Naive B cell (primary cell): ENCODE measurements at places on chromosomes 2 and 18. TPM values are rescaled to one million over a fixed set of nuclear protein-coding genes. Genes with fewer than 3 reads are reported as not detected.

The MBP gene
- 65.3 TPM for polyA plus RNA-seq

The UGT1A3 gene
- polyA plus RNA-seq, result not detected

The CGREF1 gene
- polyA plus RNA-seq, result not detected

The ANKRD62 gene
- polyA plus RNA-seq, result not detected

The ICOS gene
- polyA plus RNA-seq, result not detected

GRCh38 chr2:26569216-26570082 is 71.7 kb downstream of the CIB4 start:
- no peak for DNase-seq

GRCh38 chr18:45602926-45603325 is 12.3 kb upstream of the SLC14A2 start:
- DNase-seq, result no peak

GRCh38 chr2:72895759-72896281 is 8.6 kb downstream of the SPR start:
- no peak for DNase-seq

DNA sequence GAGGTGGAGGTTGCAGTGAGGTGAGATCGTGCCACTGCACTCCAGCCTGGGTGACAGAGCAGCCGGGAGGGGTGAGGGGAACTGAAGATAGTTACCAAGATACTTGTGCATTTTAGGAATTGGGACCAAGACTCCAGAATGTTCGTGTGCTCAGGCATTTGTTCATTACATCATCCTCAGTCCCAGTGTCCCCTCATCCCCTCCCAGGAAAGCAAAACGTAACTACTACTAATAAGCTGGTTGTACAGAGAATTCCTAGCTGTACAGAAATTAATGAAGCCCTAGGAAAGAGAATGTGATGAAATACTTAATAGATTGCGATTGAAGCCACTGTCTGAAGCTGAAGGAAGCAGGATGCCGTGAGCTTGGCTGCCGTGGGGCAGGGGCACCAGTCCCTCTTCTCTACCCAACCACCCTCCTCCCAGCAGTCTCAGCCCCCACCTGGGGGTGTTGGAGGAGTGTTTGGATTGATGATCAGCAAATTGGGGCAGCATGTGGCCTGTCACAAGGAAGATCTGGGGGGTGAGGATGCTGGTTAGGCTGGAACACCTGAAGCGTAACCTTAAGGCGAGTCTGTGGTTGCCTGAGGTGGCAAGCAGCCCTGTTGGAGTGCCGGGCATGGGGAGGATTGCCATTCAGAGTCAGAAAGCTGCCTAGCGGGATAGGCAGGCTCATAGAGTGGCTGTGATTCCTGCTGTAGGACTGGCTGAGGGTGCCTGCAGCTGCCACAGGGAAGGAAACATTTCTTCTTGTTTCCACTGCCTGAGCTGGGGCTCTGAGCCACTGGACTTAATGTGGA is 140.9 kb downstream of the SH3RF3 start:
- no peak for DNase-seq

DNA sequence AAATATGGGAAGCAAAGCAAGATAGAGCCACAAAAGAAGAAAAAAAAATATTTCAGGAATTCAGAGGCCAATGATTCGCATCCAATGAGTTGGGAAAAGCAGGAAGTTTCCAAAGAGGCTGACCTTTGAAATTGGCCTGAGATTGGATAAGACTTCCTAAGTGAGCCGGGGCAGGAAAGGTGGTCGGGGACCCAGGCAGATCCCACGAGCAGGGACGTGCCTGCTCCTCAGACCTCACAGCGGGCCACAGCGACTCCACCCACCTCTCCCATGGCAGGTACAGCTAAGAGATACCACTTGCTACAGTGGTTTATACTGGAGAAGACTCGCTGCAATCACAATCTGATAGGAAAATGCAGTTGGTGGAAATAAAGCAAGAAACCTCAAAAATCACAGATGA is 102.8 kb upstream of the SALL3 start:
- no peak for DNase-seq

- DNase-seq, result no peak
These were observed 4.3 kb upstream of the CHCHD5 start for GRCh38 chr2:112580084-112580483.

GRCh38 chr18:23087352-23087751 is 47.9 kb upstream of the CABLES1 start:
- DNase-seq, result no peak
